ENCODE measurements at places on chromosomes 7 and 10. TPM values are rescaled to one million over a fixed set of nuclear protein-coding genes. Genes with fewer than 3 reads are reported as not detected.

Gene PYROXD2
- 20.0 TPM for total RNA-seq

DNA sequence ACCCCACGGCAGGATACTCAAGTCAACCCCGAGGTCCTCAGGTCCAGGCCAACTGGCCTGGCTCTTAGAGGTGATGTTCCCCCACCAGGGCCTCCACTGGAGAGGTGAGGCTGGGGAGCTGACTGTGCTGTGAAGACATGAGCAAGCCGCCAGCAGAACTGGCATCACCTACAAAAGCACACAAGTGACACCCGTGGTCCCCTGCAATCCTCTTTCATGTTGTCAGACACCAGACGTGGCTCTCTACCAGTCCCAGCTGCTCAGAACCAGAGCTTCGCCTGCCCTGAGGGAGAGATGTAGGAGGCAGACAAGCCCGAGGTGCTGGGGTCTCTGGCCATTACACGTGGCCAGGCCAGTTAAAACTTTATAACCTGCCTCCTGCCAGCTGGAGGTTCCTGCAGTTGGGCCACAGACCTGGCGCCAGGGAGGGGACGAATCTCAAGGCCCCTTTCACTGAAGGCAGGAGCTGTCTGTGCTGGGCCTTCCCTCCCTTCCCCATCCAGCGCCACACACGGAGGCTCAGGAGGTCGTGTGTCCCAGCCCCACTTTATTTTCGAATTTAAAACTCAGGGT, 2.2 kb downstream of the COMTD1 start:
- H3K36me3 ChIP-seq, result no peaks in the 10 kb centered on the region
- no peaks in the 10 kb centered on the region for H3K27me3 ChIP-seq
- no peak for DNase-seq
- H3K4me3 ChIP-seq, result peak overlapping the region; percentile 69
- peak overlapping the region; percentile 87 for H3K27ac ChIP-seq

DNA sequence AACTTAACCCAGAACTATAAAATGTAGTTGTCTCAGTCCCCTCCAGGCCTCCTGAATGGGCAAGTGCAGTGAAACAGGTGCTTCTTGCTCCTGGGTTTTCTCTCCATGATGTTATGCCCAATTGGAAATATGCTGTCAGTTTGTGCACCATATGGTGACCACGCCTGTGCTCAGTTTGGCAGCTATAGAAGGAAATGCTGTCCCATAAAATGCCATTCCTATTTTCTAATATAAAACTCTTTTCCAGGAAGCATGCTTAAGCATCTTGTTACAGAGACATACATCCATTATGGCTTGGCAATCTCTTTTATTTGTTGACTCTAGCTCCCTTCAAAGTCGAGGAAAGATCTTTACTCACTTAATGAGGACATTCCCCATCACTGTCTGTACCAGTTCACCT, 45.2 kb downstream of the FGFBP3 start:
- no peak overlapping the region for H3K27ac ChIP-seq
- H3K27me3 ChIP-seq, result no peaks in the 10 kb centered on the region
- no peaks in the 10 kb centered on the region for H3K4me1 ChIP-seq
- H3K36me3 ChIP-seq, result peaks cover 5% of the 10 kb centered on the region
- no peak overlapping the region for H3K4me3 ChIP-seq

DNA sequence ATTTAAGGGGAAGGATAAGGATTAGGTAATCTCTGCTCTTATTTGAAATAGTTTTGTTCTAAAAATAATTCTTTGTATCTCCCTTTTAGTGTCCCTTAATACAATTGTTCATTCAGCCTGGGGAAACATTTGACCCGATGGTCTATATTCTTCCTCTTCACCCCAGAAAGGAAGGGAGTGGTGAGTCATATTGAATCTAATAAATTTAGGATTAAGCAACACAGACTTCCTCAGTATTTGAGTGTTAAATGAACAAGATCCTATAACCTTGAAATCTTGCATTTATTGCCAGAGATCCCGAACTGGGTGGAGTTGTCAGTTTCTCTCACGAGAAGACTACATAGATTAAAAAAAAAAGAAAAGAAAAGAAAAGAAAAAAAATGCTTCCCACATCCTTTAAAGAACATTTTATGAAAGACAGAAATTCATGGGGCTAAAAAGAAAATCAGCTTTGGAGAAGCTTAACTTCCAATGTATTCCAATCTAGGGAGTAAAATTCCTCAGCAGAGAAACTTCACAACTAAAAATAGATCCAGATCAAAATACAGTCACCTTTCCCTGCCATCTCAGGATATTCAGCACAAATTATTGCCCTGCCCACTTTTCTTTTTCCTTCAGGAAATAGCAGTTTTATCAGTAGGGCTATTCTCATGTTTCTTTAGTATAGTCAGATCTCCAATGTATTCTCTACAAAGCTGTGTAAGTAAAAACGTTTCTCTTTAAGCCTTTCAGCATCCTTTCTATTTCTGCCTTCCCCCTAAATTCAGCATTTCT, 82.2 kb downstream of the SEMA3D start:
- H3K27me3 ChIP-seq, result no peaks in the 10 kb centered on the region
- H3K36me3 ChIP-seq, result no peaks in the 10 kb centered on the region
- no peak overlapping the region for H3K27ac ChIP-seq
- no peak for DNase-seq
- no peaks in the 10 kb centered on the region for H3K4me1 ChIP-seq

Gene CLRN3
- total RNA-seq, result 0.98 TPM

DNA sequence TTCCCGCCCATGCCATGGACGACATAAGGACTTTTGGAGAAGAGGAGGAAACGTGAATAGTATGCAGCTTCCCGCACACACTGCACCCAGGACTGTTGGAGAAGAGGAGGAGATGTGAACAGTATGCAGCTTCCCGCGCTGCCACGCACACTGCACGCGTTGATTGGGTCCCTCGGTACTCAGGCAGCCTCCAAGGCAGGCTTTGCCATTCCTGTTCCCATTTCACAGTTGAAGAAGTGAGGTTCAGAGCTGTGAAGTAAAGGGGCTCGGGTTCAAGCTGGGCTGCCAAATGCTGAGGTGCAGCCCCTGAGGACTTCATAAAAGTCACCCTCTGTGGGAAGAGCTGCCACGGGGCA, 147.9 kb upstream of the FAM20C start:
- peak; percentile 12 for DNase-seq
- H3K27me3 ChIP-seq, result peaks cover 21% of the 10 kb centered on the region
- H3K4me3 ChIP-seq, result no peak overlapping the region
- H3K27ac ChIP-seq, result no peak overlapping the region

Gene PRLHR
- not detected for total RNA-seq

GRCh38 chr7:79820387-79820786, 314.2 kb upstream of the GNAI1 start:
- H3K27me3 ChIP-seq, result no peaks in the 10 kb centered on the region
- H3K36me3 ChIP-seq, result no peaks in the 10 kb centered on the region
- no peak overlapping the region for H3K27ac ChIP-seq
- H3K4me1 ChIP-seq, result no peaks in the 10 kb centered on the region
- H3K4me3 ChIP-seq, result no peak overlapping the region

- H3K36me3 ChIP-seq, result no peaks in the 10 kb centered on the region
- no peaks in the 10 kb centered on the region for H3K27me3 ChIP-seq
- no peak overlapping the region for H3K27ac ChIP-seq
- no peak overlapping the region for H3K4me3 ChIP-seq
- H3K4me1 ChIP-seq, result no peaks in the 10 kb centered on the region
Measured at GRCh38 chr10:62250594-62251198, 17.9 kb downstream of the RTKN2 start.

Gene STEAP1B
- 0.66 TPM for total RNA-seq

GRCh38 chr10:43041422-43042342, 35.2 kb upstream of the RET start:
- H3K4me1 ChIP-seq, result no peaks in the 10 kb centered on the region
- DNase-seq, result peak; percentile 12
- no peak overlapping the region for H3K27ac ChIP-seq
- H3K27me3 ChIP-seq, result no peaks in the 10 kb centered on the region
- H3K36me3 ChIP-seq, result no peaks in the 10 kb centered on the region
- no peak overlapping the region for H3K4me3 ChIP-seq

DNA sequence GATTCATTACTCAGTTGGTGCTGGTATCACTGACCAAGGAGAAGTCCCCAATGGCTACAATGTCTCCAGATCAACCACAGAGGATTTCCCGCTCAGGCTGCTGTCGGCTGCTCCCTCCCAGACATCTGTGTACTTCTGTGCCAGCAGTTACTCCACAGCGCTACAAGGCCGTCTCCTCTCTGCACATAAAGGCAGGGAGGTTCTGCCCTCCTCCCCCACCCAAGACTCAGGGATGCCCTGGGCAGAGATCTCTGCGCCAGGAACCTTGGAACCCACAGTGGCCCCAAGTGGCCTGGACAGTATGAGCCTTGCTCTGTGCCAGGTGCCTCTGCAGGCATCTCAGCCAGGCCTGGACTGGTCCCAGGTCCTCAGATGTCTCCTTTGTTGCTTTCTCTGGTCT, 193.4 kb upstream of the PRSS58 start:
- H3K36me3 ChIP-seq, result no peaks in the 10 kb centered on the region
- no peak for DNase-seq
- no peaks in the 10 kb centered on the region for H3K4me1 ChIP-seq
- H3K27ac ChIP-seq, result no peak overlapping the region
- H3K4me3 ChIP-seq, result no peak overlapping the region

- no peaks in the 10 kb centered on the region for H3K4me1 ChIP-seq
- peak overlapping the region; percentile 33 for H3K27ac ChIP-seq
- no peaks in the 10 kb centered on the region for H3K36me3 ChIP-seq
- H3K4me3 ChIP-seq, result no peak overlapping the region
- DNase-seq, result no peak
Measured at GRCh38 chr7:130956417-130957136, 222.6 kb upstream of the KLF14 start.

Gene TMEM213
- total RNA-seq, result 0.88 TPM

Gene TET1
- total RNA-seq, result 6.9 TPM

GRCh38 chr10:61763778-61764177, 101.0 kb downstream of the CABCOCO1 start:
- H3K27ac ChIP-seq, result no peak overlapping the region
- no peaks in the 10 kb centered on the region for H3K36me3 ChIP-seq
- H3K4me1 ChIP-seq, result no peaks in the 10 kb centered on the region

DNA sequence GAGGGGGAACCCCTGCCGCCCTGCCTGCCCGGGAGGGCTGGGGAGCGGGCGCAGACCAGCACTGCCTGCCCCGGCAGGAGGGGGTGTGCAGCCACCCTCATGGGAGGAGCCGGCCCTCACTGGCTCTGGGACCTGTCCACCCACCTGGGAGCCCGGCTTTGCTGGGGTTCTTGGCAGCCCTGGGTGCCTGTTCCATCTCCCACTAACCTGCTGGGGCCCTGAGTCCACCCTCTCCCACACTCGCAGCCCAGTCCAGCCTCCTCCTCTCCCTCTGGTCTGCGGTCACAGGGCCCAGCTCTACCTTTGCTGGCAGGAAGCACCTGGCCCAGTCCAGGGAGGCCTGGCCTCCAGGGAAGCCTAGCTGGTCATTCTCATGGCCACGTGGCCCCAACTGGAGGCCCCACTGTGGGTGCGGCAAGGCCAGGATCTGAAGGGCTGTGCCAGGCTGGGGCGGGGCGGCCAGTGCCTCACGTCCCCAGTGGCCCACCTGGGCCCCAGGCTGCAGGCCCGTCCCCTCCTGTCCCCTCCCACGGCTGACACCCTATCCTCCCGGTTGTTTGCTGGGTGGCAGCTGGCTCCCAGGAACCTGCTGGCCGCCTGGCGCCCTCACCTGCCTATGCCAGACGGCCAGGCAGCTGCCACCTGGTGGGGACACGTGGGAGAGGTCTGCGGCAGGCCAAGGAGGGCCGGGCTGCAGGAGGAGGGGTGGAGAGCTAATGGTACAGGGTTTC, at the start of gene TMEM184A:
TSS of gene TMEM184A (minus strand) at position 393 of the 731 bp plus-strand sequence. CDS start 721 bp downstream, outside the sequence.
- H3K27me3 ChIP-seq, result no peaks in the 10 kb centered on the region
- peaks cover 16% of the 10 kb centered on the region for H3K4me1 ChIP-seq
- peak within 1 kb of the TSS; percentile 95 for H3K27ac ChIP-seq
- no peak within 1 kb of the TSS for H3K4me3 ChIP-seq
- no peaks in the 10 kb centered on the region for H3K36me3 ChIP-seq

GRCh38 chr10:124975977-124976514, 34.1 kb downstream of the ZRANB1 start:
- H3K4me1 ChIP-seq, result no peaks in the 10 kb centered on the region
- no peak overlapping the region for H3K4me3 ChIP-seq
- no peaks in the 10 kb centered on the region for H3K27me3 ChIP-seq
- no peaks in the 10 kb centered on the region for H3K36me3 ChIP-seq
- DNase-seq, result no peak

Gene CREB3L2
- 40.5 TPM for total RNA-seq

DNA sequence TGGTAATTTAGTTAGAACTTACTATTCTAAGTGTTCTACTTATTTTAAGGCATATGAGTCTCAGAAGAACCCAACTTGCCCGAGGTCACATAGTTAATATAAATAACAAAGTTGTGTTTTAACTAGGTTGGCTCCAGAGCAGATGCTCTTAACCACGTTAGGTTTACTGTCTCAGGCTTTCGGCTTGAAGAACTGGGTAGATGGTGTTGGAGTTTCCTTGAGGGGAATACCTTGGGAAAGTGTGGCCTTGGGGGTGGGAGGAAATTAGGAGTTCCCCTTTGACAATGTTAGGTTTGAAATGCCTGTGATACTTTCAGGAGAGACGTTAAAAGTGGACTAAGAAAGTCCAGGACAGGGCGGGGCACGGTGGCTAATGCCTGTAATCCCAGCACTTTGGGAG, 9.6 kb downstream of the ZNF398 start:
- no peaks in the 10 kb centered on the region for H3K27me3 ChIP-seq
- no peak overlapping the region for H3K4me3 ChIP-seq
- H3K4me1 ChIP-seq, result no peaks in the 10 kb centered on the region
- no peak for DNase-seq
- no peaks in the 10 kb centered on the region for H3K36me3 ChIP-seq

GRCh38 chr10:48465860-48466521, 138.9 kb downstream of the ARHGAP22 start:
- no peaks in the 10 kb centered on the region for H3K4me1 ChIP-seq
- H3K4me3 ChIP-seq, result no peak overlapping the region
- DNase-seq, result no peak
- H3K27me3 ChIP-seq, result no peaks in the 10 kb centered on the region

Gene RARRES2
- total RNA-seq, result 156 TPM

DNA sequence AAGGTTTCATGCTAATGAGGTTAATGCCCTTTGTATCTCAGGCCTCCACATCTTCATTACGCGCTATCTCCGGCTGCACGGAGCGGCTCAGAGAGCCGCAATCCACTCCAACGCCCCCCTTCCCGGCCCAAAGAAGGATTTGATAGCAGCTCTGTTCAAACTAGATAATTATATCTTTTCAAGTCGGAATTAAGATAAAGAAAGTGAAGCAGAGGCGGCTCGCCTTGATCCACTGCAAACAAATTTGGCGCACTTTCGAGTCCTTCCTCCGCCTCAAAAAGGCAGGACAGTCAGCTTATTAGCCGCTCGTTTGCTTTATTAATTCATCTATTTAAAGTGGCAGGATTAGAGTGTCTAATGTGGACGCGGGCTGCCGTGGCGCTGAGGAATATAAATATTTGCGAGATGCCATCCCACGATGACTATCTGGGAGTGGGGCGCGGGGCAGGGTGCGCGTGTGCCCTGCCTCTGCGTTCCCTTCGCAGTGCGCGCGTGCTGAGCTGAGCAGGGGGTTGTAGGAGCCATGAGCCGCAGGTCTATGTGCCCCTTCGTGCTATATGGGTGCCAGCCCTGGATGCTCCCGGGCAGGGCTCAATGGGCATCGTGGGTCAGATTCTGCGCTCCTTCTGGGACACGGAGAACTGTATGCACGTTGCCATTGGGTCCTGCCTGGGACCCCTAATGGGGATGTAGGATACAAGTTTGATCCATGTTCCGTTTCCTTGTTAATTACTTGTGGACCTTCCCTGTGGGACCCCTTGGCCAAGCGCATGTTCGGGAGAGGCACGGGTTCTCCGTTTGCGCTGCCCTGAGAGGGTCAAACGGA, 9.0 kb downstream of the EMX2 start:
- no peak for DNase-seq
- H3K36me3 ChIP-seq, result no peaks in the 10 kb centered on the region
- H3K27me3 ChIP-seq, result peaks cover 4% of the 10 kb centered on the region
- H3K4me1 ChIP-seq, result peaks cover 3% of the 10 kb centered on the region
- H3K4me3 ChIP-seq, result peak overlapping the region; percentile 22
- H3K27ac ChIP-seq, result no peak overlapping the region

Gene DIP2C
- total RNA-seq, result 48.2 TPM
